Activated CD4-positive, CD25-positive, alpha-beta regulatory T cell treated with anti-CD3 and anti-CD28 coated beads, Interleukin-2, amount 50 U/mL, for 72 hours (primary cell): ENCODE measurements at places on chromosomes 2 and 18.

DNA sequence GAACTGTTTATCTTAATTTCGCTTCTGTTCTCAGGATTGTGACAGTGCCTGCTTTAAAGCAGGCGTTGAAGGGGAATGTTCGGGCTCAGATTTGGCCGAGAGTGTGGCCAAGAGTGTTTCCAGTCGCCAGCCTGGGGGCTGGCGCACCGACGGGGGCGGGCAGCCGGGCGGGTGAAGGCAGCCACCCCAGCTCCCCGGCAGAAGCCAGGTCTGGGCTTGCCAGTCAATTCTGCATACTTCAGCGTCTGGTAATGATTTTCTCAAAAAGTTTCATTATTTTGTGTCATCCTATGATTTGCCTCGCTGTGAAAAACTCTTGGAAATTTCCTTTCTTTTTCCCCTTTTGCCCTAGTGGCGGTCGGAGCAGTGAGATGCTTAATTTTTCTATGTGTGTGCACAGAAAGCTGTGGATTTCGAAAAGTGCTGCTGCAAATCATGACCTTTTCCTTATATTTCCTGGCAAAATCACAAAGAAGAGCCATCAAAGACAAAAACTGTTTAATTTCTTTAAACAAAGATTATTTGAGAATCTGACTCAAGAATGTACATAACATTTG lies 856 bp downstream of the FAM228A start:
- no peak for DNase-seq

- DNase-seq, result no peak
These were observed 577.7 kb downstream of the CNTNAP5 start for GRCh38 chr2:124602759-124603158.

DNA sequence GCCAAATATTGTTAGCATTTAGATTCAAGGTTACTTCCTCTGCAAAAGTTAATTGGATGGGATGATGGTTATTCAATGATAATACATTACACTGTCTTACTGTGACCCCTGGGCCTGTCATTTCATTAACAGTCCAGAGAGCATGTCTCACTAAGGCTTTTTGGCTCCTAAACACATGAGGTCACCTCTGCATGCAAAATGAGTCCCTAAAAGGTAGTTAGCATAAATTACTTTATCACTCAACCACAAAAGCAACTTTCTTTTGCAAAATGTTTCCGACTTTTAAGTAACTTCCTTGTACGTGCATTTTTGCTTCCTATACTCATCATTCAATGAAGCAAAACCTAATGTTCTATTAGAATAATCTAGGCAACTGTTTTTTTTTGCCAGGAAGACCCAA lies 16.8 kb upstream of the AGFG1 start:
- no peak for DNase-seq

DNA sequence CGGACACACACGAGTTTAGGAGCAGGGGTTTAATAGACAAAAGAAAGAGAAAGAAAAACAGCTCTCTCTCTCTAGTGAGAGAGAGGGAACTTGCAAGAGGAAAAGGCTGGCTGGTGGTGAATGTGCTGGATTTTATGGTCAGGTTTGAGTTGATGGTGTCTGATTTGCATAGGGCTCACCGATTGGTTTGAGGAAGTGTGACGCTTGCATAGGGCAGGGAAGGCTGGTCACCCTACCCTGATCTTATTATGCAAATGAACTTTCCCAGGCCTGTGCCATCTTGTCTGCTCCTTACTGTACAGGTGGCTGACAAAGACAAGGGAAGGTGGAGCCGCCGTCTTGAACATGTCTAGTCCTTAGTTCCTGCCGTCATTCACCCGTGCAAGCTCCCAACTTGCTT lies 408.9 kb downstream of the RIT2 start:
- no peak for DNase-seq

GRCh38 chr2:169716238-169716886 lies 17.3 kb upstream of the KLHL23 start:
- DNase-seq, result no peak

DNA sequence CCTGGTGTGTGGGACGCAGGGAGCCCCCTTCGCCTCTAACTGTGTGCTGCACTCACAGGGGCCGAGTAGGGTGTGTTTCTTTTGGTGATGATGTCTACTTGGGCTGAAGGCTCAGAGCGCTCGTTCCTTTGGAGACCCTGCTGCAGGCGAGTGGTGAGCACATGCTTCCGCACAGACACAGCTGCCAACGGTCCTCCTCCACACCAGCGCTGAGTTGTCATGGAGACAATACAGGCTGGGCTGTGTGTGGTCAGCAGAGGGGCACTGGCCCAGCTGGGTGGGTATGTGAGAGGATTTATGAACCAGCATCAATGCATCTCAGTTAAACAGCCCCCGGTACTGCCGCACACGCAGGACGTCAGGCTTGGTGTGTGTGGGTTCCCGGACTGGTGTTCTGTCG lies 143.5 kb downstream of the SH3RF3 start:
- no peak for DNase-seq

DNA sequence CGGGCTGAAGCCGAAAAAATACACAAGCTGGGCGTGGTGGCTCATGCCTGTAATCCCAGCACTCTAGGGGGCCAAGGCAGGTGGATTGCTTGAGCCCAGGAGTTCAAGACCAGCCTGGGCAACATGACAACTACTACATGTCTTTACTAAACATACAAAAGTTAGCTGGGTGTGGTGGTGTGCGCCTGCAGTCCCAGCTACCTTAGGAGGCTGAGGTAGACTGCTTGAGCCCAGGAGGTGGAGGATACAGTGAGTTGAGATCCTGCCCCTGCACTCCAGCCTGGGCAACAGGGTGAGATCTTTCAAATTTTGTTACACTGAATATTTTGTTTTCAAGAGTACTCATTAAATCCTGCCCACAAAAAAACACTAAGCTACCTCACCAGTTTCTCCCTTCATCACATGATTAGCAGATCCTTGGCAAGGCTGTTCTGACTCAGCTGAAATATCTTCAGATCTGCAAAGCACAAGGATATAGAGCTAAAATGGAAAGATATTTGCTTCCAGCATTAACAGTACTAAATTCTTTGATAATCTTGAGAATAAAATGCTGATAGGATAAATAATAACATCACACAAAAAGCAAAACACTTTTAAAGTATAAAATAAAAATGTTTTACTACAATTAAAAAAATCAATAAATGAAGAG lies 28.2 kb upstream of the MCM6 start:
- no peak for DNase-seq

DNA sequence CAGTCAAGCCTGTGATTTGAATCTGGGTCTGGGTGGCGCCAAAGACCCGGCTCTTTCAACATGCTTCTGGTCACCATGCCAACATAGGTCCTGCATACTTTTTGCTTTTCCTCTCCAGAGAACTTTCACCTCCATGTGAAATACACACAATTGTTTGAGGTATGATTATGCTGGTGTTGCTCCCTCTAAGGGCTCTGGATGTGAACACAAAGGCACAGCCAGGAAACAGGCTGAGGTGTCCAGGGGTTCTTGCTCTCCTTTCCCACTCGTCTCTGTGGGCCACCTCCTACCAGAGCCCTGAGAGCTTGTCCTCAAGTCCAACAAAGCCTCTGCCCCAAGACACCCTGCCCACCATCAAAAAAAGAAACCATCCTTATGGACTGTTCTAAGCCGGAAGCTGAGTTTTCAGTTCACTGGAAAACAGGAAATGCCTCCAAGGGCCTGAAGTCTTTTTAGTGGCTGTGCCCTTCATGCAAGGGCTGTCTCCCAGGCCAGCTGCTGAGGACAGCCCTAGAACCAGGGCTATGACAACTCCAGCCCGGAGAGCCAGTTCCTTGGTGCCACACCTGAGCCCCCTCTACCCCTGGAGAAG lies 100.2 kb upstream of the EPAS1 start:
- no peak for DNase-seq

DNA sequence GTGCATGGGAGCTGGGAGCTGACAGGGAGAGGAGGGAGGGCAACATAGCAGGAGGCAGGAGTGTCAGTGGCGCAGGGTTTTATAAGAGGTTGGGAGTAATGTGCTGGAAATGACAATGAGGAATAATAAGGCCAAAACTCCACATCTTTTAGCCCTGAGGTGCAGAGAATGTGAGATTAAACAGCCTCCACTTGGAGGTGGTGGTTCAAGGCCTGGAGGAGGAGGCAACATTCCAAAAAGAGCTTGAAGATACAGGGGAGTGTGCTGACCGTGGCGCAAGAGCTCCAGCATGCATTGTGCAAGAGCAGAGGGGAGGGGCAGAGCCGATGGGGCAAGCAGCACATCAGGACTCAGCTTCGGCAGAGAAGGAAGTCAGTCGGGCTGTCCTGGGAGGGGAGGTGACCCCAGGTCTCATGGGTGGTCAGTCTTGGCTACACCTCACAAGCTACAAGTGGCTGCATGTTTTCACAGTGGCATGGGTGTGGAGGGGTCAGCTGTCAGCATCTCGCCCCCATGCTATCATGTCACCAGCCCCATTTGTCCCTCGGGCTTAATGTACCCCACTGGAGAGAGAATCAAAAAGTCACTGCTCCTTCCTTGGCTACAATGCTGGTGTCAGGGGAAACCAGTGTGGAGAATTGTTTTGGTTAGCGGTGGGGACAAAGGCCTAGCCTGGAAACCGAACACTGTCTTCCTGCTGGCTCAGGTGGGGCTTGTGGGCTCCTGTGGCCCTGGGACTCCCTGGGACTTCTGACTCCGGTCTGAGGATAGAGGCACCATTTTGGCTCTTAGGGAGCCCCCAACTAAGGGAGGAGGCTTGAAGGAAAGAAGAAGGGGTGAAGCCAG lies 208.0 kb downstream of the ZFP36L2 start:
- DNase-seq, result no peak

- DNase-seq, result no peak
These were observed 139.9 kb downstream of the SH3RF3 start for GRCh38 chr2:109268916-109269315.

- no peak for DNase-seq
These were observed 122.3 kb downstream of the CHST9 start for GRCh38 chr18:27062802-27063201.

DNA sequence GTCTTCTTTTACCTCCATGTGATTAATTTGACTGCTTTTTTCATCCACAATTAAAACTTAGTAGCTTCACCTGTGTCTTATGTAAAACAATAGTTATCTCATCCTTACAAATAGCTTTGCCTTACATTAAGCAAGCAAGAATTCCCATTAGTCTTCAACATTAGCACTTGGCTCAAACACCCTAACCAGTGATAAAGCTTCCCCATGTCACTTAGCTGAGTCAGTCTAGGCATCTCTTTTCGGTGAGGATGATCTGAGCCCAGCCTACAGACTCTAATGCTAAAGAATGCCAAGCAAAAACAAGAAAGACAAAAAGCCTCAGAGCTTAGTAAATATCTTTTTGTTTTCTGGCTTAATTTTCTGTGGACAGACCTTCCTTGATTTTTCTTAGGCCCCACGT lies 26.1 kb downstream of the GAD1 start:
- no peak for DNase-seq

GRCh38 chr18:14947482-14948162 lies 199.7 kb downstream of the ANKRD30B start:
- no peak for DNase-seq

DNA sequence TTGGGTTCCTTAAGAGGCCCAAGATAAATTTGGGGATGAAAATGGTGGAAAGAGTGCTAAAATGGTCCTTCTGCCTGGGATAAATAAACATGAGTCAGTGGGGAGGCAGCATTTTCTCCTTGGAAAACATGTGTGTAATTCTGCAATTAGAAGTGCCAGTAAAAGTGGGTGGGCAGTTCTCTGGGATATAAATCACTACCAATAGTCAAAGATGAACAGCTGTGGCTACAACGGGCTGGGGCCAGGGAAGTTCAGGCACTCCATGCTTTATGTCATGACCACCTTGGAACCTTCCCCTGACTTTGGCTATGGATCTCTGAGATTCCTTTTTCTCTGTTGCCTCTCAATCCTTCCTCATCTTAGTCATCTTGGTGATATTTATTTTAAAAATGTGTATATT lies 56.5 kb upstream of the CYRIA start:
- DNase-seq, result no peak

- DNase-seq, result peak; percentile 49
These were observed at the start of gene KCNK3 for GRCh38 chr2:26692279-26692896. Gene KCNK3, plus strand, starts transcription at chr2:26692722. Its CDS starts 154 bp downstream, at chr2:26692876.

DNA sequence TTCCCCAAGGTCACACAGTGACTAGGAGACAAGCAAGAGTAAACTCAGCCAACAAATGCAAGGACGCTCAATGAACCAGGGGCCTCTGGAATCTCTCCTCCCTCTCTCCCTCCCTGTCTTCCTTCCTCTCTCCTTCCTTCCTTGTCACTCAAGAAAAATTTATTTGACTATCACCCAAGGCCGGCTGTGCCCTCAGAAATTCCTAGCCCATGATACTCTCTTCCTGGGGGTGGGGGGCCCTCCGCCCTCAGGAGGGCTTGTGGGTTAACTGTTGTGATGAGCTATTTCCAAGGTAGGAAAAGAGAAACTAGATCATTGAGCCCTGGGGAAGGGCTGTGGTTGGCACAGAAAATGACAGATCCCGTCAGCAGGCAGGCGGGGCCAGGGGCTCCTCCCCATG lies 21.7 kb downstream of the INHBB start:
- no peak for DNase-seq

DNA sequence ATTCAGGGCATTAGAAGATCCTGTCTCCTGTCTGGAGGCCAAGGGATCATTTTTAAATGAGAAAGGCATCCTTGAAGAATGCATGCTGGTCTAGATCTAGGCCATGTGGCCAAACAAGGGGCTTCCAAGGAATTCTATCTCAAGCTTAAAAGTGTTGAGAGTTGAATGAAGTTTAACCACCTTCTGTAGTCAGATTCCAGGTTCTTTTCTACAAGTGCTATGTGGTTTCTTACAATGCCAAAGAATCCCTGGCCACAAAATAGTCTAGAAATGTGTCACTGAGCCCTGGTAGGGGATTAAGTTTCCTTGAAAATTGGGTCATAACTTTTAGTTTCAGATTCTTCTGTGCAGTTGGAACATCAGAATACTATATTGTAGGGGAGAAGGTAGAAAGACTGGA lies 640.7 kb upstream of the ACVR2A start:
- no peak for DNase-seq

DNA sequence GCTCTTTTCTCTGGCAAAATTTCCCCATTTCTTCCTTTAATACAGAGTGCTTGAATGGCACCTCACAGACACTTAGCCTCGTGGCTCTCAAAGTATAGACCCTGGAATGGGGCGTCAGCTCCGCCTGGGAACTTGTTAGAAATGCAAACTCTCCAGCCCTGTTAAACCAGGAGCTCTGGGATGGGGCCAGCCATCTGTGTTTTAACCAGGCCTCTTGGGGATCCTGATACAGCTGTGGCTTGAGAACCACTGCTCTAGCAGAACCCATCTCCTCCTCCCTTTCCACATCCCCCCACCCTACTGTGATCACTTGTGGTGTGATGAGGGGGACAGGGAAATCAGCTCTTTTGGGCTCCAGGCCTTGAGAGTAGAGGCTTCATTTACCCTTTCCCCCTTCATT lies 15.9 kb downstream of the LTBP1 start:
- DNase-seq, result no peak

DNA sequence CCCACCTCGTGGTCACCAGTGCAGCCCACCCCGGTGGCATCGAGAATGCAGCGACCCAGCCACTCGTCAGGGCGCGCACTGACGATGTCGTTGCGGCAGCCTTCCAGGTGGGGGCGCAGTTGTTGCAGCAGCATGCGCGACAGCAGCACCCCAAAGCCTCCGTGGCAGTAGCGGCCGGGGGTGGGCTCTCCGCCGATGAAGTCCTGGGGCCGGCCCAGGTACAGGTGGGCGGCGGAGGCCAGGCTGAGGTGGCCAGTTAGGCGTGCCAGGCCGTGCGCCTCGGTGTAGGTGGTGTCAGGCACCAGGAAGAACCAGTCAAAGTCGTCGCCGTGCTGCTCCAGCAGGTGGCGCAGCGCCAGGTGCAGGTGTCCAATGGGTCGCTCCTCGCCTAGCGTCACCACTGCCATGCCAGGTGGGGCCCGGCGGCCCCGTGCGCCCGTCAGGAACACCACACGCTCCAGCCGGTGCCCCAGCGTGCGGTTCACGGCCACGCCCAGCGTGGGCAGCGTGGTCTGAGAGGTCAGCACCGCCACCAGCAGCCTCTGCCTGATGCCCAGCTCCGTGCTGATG lies 1.9 kb downstream of the CHPF start:
- DNase-seq, result peak; percentile 90
